ENCODE measurements at places on chromosomes 2 and 18.

DNA sequence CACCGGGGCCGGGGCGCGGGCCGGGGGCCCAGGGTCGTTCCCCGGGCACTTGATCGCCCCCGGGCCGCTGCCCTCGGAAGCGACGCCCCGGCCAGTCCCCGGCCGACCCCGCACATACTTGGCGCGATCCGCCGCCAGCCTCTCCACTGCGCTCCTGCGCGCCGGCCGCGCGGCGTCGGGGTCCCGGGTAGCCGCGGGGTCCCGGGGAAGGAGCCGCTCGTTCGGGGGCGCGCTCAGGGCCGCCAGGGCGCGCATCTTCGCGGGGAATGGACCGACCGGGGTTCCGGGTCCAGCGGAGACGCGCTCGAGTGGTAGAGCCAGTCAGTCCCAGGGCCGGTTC lies 204 bp downstream of the FAM110C start:
- no peak for DNase-seq

- DNase-seq: peak; percentile 91
Observed at GRCh38 chr2:38603402-38604290, 918 bp upstream of the HNRNPLL start.

DNA sequence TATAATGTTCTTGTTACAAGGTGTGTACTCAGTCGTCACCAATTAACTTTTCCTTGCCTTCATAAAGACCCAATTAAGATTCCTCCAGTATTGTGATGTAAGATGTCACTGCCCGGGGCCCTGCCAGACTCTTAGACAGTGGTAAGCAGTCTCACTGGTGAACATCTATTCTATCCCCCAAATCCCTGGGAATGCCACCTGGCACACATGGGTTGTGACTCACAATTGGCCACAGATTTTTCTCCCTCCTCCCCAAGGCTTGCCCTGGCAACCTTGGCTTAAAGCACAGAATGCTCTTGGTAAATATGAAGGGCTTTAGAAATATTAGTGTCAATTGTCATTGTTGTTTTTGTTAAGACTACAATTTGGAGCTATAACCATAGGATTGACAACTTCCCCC lies 287.9 kb downstream of the ETAA1 start:
- no peak for DNase-seq

GRCh38 chr2:145299368-145299767 lies 779.4 kb upstream of the ZEB2 start:
- no peak for DNase-seq

DNA sequence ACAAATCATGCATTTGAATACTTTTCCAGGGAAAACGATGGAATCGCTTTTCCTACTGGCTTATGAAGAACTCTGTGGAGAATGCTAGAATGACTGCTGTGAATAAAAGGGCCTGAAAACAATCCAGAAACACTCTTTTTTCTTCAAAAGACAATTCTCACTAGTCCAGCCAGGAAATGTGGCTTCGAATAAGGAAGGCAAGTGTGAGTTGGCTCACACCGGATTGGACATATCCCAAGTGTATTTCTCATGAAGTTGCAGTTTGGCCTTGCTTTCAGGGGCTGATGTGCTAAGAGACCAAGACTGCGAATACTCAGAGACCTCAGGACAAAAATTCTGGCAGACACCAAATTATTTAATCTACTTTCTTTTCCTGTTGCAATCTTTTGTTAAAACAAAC lies 54.1 kb downstream of the FIGN start:
- no peak for DNase-seq

GRCh38 chr2:159545085-159545484 lies 71.3 kb downstream of the BAZ2B start:
- DNase-seq: no peak

- peak; percentile 17 for DNase-seq
Observed at GRCh38 chr2:108960006-108960405, 29.0 kb downstream of the EDAR start.

DNA sequence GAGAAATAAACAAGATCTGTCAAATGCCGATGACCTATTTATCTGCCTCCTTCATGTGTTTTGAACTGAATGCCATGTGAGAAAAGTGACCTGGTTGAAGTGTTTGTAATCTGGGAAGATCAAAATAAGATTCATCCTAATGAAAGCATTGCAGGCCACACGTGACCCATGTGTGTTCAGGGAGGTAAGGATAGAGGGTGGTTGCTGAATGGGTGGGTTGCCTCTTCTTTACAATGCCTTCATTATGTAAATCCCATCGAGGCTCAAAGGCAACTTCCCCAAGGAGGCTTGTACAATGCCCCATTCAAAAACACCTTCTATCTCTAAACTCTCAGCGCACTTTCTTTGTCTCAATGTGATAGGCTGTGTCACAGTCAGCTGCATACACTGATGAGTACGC lies 273.1 kb downstream of the LRATD1 start:
- DNase-seq: no peak

GRCh38 chr2:54599914-54600313 lies 123.5 kb upstream of the EML6 start:
- peak; percentile 97 for DNase-seq

GRCh38 chr2:17095340-17095739 lies 422.9 kb downstream of the RAD51AP2 start:
- DNase-seq: no peak

DNA sequence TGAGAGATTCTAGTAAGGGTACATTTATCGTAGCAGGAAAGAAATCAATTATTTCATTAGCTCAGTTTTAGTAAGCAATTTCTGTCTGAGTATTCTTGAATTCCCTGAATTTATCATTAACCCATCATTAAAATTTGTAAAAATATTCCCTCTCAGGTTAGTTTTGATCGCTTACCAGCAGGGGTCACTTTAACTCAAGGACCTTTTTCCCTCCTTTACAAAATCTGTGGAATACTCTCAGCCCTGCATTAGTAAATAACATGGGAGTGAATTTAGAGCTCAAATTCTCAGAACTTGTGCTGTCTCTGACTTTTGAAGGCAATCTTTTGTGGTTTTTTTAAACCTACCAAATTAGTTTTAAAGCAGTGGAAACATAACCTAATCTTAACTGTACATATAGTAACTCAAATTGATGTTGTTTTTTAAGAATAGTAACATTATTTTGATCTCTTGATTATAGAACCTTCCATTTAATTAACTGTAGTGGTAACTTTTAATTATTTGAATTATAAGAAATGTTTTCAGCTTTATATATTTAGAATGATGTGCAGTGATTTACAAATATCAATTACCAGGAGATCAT lies 97.2 kb downstream of the AGPS start:
- peak; percentile 44 for DNase-seq

- DNase-seq: no peak
Observed at GRCh38 chr2:6423944-6424343, 441.8 kb downstream of the CMPK2 start.

- DNase-seq: no peak
Observed at GRCh38 chr2:187716301-187716700, 162.1 kb upstream of the TFPI start.

DNA sequence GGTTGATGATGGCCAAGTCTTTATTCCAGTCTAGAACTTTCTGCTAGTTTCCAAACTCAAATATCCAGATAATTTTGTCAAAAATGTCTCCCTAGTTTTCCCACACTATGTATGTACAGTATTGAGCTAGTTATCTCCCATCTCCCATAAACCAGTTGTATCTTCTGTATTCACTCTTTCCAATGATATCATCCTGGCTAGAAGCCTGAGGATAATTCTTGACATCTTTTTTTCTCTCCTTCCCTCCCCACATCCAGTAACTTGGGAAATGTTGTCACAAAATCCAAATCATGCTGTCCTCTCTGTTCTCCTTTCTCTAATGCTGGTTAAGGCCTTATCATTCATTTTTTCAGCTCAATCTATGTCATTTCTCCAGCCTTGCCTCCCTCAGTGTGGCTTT lies 553.8 kb upstream of the FANCL start:
- no peak for DNase-seq

DNA sequence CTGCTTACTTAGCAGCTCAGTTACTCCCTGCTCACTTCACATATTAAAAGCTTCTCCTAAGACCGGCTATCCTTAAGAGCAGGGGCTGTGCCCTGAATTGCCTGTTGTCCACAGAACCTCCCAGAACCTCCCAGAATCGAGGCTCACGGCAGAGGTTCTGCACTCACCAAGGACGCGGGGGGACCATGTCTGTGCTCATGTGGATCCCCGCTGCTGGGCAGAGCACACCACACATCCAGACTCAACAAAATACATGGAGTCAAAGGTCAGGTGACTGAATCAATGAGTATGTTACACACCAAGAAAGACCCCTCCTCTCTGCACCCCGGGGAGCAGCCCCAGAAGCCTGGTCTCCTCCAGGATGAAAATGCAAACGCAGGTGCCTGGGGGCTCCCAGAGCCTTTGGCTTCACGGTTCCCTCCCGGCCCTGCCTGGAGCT lies 149.0 kb downstream of the MBP start:
- DNase-seq: no peak

DNA sequence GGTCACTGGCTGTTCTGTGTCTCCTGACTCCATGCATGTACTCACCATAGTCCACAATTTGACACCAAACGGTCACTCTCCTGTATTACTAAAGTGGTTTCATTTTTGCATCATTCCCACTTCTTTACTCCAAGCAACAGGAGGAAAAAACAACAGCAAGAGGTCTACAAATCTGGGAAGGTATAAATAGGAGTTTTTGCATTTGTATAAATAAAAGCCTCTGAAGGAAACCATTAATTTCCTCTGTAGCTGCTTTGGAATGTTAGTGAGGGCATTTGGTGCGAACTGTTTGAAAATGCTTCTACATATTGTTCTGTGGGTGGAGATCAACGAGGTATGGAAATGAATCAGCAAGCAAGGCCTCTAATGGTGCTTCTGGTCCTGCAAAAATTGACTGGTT lies 148.5 kb upstream of the DLX2 start:
- no peak for DNase-seq

DNA sequence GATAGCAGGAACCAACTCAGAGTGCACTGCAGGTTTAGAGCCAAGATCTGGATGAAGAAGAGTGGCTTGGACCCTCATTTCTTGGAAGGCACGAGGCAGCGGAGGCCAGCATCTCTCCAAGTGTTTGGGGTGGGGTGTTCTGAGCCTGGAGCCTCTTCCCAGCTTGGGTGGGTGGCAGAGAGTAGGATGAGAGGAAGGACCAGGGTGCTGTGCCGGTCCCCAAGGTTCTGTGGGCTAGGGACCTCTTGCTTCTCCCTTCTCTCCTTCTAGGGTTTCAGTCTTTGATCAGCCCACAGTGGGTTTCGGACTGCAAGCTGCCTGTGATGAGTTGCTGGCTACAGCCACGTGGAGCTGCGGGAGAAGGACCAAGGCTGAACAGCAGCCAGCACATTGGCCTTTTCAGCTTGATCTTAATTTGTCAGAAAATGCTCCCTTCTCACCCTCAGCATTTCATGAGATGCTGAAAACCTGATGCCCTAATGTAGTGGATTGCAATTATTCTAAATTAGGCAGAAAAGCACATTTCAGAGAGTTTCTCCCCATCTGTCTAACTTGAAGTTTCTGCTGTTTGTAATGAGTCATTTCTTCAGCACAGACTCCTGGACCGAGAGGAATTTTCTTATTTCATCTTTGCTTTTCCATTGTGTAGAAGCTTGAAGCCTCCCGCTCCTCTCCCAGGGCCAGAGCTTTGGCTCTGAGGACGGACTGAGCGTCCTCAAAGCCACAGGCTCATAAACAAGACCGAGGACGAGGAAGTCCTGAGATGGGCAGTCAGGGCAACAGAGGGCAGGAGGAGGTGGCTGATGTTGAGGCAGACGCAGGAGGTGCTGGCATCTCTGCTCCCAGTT lies 99.1 kb upstream of the HDAC4 start:
- DNase-seq: no peak

DNA sequence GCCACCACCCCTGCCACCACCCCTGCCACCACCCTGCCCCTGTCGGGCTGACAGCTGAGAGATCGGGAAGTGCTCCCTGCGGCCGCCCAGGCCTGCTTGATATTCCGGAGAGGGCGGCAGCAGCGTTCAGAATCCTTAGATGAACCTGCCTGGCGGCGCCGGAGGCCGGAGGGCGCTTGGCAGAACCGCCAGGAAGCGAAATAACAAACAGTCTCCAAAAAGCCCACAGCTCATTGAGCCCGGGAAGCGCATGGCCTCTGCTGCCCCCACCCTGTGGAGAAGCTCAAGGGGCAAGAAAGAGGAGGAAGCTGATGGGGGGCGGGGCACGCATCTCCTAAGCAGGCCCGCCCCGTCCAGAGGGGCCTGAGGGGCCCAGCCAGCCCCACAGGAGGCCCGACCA lies 92.2 kb upstream of the MBOAT2 start:
- peak; percentile 76 for DNase-seq

DNA sequence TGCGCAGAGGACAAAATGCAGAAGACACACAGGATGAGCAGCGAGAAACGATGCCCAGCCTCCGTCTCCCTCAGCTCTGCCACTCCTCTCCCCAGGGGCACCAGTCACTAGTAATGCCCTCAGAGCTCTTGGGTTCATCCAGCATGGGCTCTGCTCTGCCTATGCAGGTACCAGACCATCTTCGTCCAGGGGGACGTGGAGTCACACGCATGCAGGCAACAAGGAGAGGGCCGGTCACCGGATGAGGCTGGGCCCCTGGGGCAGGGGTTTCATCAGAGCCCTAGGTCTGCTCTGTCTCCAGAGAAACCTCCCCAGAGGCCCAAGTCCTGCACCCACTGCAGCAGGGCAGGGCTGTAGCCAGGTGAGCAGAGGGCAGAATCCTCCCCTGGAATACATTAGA lies 23.9 kb downstream of the RAB31 start:
- no peak for DNase-seq

GRCh38 chr2:217261452-217261851 lies 401.6 kb upstream of the TNP1 start:
- peak; percentile 15 for DNase-seq

GRCh38 chr2:197309691-197310231 lies 819 bp downstream of the ANKRD44 start:
- DNase-seq: peak; percentile 56

Data from hematopoietic multipotent progenitor cell treated with erythropoietin and hydrocortisone succinate and interleukin-3 and kit ligand, for 6 days (in vitro differentiated cells).